ENCODE measurements at places on chromosomes 16 and 17.

GRCh38 chr17:67168496-67168895 is 76.5 kb downstream of the HELZ start:
- no peak for DNase-seq

GRCh38 chr16:89347807-89348206 is 130.3 kb downstream of the ZNF778 start:
- no peak for DNase-seq

DNA sequence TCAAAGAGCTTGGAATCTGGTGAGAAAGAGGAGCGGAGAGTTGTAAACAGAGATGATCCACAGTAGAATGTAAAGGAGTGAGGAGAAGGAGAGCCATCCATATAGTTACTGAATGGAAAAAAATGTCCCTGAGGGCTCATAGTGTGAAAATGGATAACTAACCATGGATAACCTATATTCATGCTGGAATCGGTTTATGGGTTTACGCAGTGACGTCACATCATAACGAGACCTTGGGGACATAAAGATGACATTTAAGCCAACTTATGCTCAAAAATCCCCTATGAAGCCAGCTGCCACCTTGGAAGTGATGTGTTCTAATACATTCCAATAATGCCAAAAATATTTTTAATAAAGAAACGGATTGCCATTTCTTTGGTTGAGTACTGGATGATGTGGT is 22.5 kb downstream of the IRX6 start:
- no peak for DNase-seq

DNA sequence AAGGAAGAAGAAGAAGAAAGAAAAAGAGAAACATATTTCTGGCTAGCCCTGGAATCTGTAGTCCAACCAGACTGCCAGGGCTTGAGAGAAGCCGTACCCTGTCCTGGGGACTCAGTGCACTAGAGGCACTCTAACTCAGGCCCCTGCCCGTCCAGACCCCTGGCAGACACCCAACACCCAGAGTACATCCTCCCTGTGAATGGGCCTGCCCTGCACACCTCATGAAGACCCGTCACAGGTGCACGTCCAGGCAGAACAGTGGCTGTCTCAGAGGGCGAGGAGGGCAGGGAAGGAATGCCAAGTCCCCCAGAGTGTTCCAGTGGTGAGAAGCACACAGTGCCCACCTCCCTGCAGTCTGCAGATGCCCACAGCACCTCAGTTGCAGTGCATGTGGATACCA is 23.0 kb downstream of the MPG start:
- no peak for DNase-seq

GRCh38 chr17:66138120-66138519 is 53.8 kb downstream of the CEP112 start:
- no peak for DNase-seq

- DNase-seq: no peak
Observed at GRCh38 chr16:56195151-56195550, 3.9 kb downstream of the GNAO1 start.

- no peak for DNase-seq
Observed at GRCh38 chr16:67716097-67716496, 3.0 kb downstream of the GFOD2 start.

DNA sequence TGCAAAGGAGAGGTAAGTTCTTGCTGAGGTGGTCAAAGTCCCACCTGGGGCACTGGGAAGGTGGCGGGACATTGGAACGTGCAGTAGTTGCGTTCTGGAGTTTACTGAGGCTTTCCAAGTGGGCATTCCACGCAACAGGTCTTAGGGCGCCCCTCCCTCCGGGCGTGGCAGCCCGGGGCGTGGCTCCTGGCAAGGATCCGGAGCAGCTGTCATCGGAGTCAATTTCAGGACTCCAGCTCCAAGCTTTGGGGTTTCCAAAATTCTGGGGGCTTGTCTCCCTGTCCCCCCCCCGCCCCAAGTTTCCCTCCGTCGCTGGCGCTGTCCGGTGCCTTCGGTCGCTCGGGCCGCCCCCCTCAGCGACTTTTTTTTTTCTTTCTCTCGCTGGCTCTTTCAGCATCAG is 43.1 kb upstream of the AMZ2 start:
- no peak for DNase-seq

GRCh38 chr17:75557852-75558665 is 29.5 kb upstream of the MYO15B start:
- DNase-seq: no peak

DNA sequence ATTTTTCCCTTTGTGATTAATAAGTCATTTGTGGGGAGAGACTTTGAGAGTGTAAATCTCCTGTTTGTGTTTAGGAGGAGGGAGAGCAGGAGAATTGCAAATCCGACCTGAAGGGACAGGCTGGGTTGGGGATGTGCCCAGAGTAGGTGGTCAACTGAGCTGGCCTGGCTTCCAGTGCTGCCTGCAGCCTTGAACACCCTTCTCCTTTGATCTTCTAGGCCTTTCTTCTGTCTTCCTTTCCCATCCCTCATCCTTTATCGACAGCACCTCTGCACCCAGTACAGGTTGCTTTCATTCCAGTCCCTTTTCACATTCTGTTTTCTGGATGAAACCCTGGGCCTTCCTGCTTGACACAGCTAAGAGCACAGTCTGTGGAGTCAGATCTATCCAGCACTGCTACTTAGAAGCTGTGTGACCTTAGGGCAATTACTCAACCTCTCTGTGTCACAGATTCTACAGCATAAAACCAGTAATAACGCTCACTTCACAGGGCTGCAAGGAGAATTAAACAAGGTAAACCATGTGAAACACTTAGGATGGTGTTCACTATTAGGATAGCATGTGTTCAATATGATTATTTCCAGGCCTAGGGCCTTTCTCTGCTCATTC is 1.0 kb upstream of the CSNK2A2 start:
- DNase-seq: no peak

GRCh38 chr17:8117980-8118768 is at the start of gene ALOXE3:
ALOXE3 (minus strand) TSS chr17:8118514; CDS start chr17:8117990, 524 bp downstream.
- no peak for DNase-seq

DNA sequence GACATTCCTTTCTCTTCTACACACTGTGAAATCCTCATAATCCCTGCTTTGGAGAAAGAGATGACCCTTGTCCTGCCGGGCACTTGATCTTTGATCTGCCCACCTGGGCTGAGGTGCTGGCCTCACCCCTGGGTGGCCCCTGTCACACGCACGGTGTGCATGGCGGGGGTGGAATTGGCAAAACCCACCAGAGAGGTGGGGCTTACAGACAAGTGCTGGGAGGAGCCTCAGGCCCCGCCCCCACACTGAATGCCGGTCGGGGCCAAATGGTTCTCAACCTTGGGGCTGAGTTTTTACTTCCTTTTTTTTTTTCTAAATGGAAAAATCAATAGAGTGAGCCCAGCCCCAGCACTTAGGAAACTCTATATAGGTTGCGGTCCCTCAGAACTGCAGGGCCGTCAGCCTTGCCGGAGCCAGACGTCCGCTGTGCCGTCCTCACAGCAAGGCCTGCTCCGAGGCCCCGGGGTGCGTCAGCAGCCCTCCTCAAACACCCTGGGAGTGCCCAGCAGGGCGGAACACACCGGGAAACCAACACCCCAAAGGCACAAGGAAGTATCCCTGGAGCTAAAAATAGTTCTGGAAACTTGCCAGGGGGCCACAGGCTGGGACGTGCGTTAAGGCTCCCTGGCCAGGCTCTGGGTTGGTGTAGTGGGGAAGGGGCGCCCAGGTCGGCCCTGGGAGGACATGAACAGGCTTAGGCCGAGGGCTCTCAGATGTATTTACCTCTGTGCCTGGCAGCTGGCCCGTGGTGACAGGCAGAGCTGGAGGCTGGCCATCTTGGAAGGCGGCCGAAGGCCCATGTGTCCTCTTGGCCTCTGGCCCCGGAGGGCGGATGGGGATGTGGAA is 11.0 kb downstream of the GPRC5C start:
- no peak for DNase-seq

GRCh38 chr16:4241928-4242283 is at the start of gene SRL:
SRL (minus strand) TSS chr16:4242080; CDS start chr16:4242067, 13 bp downstream.
- DNase-seq: no peak

DNA sequence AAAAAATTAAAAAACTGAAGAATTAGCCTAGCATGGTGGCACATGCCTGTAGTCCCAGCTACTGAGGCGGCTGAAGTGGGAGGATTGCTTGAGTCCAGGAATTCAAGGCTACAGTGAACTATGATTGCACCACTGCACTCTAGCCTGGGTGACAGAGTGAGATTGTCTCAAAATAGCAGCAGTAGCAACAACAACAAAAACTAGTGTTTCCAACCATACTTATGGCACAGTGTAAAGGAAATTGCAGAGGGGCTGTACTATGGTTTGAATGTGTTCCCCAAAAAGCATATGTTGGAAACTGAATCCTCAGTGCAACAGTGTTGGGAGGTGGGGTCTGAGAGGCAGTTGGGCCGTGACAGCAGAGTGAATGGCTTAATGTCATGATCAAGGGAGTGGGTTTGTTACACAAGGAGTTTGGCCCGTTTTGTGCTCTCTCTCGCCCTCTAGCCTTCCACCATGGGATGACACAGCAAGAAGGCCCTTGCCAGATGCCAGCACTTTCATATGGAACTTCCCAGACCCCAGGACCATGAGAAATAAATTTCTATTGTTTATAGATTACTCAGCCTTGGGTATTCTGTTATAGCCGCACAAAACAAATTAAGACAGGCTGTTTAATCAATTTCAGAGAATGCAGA is 70.0 kb downstream of the PGS1 start:
- DNase-seq: no peak

GRCh38 chr17:33416131-33416530 is 123.0 kb upstream of the ASIC2 start:
- no peak for DNase-seq

GRCh38 chr17:79019632-79020584 is 4.1 kb upstream of the C1QTNF1 start:
- peak; percentile 56 for DNase-seq

- no peak for DNase-seq
Observed at GRCh38 chr16:4522051-4522581, 16.5 kb downstream of the CDIP1 start.

DNA sequence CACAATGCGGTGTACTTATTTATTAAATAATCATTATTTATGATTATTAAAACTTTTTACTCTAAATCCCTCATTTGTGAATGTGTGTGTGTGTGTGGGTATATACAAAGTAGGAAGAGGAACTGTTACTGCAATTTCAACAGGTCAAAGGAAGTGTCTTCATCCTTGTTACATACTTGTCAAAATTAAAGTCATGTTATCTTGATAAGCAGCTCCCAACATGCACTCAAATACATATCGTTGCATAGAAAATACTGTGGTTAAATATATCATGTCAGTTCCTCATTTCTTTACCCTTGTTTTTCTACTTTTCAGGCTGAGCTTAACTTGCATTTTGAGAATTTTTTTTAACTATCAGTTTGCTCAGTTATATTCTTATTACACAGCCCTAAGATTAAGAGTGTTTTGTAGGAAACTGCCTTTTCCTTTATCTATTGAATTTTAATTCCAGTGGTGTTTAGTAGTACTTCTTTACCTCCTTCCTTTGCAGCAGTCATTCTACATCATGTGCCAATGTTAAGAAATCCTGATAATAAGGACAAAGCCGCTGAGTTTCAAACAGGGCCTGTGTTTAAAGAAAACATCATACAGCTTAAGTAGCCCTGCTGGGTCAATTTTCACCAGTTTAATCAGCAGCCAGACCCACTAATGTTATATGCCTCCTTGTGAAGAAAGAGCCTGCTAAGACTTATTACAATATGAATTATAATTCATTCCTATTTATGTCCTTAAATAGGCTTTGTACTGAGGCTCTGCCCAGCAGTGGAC is 7.2 kb downstream of the EFCAB5 start:
- no peak for DNase-seq

GRCh38 chr16:84726669-84727467 is 27.1 kb downstream of the USP10 start:
- DNase-seq: no peak

DNA sequence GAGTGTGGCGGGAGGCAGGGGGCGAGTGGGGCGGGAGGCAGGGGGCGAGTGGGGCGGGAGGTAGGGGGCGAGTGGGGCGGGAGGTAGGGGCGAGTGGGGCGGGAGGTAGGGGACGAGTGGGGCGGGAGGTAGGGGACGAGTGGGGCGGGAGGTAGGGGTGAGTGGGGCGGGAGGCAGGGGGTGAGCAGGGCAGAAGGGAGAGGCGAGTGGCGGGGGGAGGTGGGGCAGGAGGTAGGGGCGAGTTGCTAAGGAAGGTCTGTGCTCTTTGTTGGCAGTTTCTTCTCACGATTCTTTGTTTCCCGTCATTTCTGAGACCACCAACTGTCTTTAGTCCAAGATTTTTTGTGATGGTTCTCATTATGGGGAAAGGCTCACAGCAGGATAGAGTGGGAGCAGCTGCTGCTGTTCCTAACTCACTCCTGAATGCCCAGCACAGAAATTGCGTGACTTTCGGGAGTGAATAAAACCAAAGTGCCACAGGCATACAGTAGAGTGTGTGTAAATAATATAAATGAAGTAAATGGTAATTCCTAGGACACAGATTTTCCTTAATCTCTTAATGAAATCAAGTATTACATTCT is 44.7 kb downstream of the COG7 start:
- no peak for DNase-seq

DNA sequence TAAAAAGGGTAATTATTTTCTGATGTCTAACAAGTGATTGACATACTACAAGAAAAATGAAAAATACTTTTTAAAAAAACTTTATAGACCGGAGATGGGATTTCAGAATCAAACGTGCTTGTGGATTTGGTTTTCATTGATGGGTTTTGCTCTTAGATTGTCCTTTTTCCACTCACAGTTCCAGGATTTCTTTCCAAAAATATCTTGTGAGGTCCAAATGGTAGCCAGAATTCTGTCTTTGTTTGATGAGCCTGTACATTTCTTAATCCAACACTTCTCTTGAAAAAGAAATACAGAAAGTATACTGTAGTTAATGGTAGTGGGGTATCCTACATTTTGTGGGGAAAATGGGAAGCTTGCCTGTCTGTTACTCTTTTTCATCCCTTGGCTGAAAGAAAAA is 329.3 kb downstream of the KCNJ2 start:
- no peak for DNase-seq

GRCh38 chr16:57998992-57999365 is 1.5 kb downstream of the ZNF319 start:
- no peak for DNase-seq

GRCh38 chr17:82909322-82909904 is 69.6 kb upstream of the ZNF750 start:
- DNase-seq: no peak

GRCh38 chr16:3129137-3130131 is 5.4 kb upstream of the ZNF213 start:
- DNase-seq: peak; percentile 70

GRCh38 chr17:3596804-3597464 is 12.3 kb downstream of the TRPV1 start:
- DNase-seq: no peak
